ENCODE measurements at places on chromosomes 16 and 17. TPM values are rescaled to one million over a fixed set of nuclear protein-coding genes. Genes with fewer than 3 reads are reported as not detected.

TMEM238L gene
- not detected for total RNA-seq

GCGR gene
- total RNA-seq = not detected

RAC3 gene
- 4.6 TPM for total RNA-seq

PRSS27 gene
- total RNA-seq = 0.69 TPM

RABEP2 gene
- total RNA-seq = 25.1 TPM

NHLRC4 gene
- total RNA-seq = 0.99 TPM

HAP1 gene
- total RNA-seq = 0.07 TPM

BAHCC1 gene
- total RNA-seq = 12.4 TPM

ST6GALNAC2 gene
- total RNA-seq = 0.76 TPM

DNASE1L2 gene
- total RNA-seq = 0.92 TPM

CENPV gene
- total RNA-seq = 4.9 TPM

SNX20 gene
- not detected for total RNA-seq

ACOX1 gene
- 58.2 TPM for total RNA-seq

GUCY2D gene
- total RNA-seq = not detected

PIPOX gene
- 1.2 TPM for total RNA-seq

CEP20 gene
- total RNA-seq = 24.6 TPM

RAB26 gene
- total RNA-seq = 1.2 TPM

IKZF3 gene
- not detected for total RNA-seq

KRTAP9-4 gene
- not detected for total RNA-seq

PPP1R27 gene
- total RNA-seq = not detected

Measured in smooth muscle cell of the pulmonary artery (primary cell).